GM18507 (cell line): ENCODE measurements at places on chromosomes 7 and 10.

DNA sequence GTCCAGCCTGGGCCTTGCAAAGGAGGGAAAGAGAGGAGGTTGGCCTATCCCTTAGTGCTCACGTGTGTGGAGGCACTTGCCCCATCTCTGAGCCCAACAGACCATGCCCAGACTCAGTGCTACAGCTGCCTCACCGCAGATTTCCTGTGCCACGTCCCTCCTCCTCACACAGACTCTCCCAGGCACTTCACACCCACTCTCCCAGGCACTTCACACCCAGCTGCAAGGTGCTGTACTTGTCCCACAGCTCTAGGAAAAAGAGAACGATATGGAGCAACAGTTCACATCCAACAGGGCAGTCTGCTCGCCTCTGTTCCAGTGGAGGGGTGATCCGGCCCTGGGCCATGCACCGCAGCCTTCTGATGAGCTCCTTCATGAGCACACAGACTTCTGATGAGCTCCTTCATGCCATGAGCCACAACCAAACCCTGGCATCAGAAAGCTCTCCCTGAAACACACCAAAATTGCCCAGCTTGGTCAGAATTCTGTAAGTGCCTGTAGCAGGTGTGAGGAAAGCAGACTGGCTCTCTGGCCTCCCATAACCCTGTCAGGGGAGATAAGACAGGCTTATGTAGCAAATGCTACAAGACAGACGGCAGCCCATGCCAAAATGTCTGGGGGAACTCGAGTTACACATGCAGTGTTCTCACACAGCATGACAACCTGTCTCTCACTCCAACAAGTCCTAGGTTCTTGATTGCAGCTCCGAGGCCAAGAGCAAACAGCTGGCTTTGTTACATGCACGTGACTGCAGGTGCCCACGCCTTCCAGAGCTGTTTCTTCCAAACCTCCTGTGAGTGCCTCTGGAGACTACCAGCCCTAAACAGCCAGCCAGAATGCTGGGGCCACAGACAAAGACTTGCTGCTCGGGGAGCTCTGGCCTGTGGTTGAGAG is 348.5 kb downstream of the GRID1 start:
- DNase-seq = no peak

GRCh38 chr7:127404286-127405072 is 12.0 kb upstream of the ZNF800 start:
- no peak for DNase-seq

- DNase-seq = no peak
These were observed 14.1 kb upstream of the NDUFA5 start for GRCh38 chr7:123571684-123572083.

DNA sequence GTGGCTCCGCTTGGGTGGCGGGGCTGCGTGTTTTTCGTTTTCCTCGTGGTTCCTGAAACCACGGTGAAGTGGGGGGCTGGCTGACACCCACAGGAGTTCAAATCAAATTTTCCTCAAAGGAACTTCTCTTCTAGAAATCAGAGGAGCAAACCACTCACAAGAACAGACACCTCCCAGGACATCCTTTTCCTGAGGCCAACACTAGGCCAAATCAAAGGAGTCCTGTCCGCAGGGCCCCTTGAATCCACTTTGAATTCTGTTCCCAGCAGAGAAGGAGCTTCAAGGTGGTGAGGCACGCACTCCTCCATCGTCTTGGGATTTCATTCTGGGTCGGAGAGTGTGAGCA is 29.9 kb upstream of the ZNF273 start:
- no peak for DNase-seq

GRCh38 chr7:17772581-17773288 is 167.6 kb downstream of the SNX13 start:
- DNase-seq = no peak

DNA sequence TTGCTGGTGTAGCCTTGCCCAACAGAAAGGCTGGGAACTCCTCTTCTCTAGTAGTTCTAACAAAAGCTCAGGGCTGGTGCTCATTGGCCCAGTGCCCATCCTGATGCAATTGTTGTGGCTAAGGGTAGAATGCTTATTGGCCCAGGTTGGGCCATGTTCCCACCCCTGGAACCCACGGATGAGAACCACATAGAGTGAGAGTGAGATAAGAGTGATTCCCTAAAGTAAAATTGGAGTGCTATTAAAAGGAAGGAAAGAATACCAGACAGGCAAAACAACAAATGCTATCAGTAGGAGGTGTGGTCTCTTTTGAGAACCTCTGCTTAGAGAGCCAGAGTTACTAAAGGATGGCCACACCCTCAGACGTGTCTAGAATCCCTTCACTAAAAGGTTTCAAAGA is 49.2 kb downstream of the LGI1 start:
- no peak for DNase-seq

DNA sequence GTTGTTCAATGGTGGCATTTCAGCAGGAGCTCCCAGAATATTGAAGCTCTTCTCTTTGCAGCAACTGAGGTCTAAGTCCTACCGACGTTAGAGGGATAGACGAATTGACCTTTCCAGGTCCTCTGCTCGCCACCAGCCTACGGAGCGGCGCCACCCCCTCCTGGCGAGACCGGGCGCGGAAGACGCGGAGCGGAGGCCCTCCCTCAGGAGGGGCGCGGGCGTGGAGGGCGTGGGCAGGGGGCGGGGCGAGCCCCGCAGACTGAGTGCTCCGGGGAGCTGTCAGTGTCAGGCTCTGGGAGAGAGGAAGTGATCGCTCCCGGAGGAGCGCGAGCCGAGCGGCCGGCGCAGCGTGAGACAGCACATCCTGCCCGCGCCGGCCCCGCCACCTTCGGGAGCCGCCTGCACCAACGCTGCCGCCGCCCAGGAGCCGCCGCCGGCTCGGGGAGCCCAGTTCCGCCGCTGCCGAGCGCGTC is at the start of gene DYNC1I1:
Gene DYNC1I1 (plus strand): TSS at position 257 of the 473 bp plus-strand sequence. CDS start 32,176 bp downstream, outside the sequence.
- DNase-seq = peak; percentile 43

DNA sequence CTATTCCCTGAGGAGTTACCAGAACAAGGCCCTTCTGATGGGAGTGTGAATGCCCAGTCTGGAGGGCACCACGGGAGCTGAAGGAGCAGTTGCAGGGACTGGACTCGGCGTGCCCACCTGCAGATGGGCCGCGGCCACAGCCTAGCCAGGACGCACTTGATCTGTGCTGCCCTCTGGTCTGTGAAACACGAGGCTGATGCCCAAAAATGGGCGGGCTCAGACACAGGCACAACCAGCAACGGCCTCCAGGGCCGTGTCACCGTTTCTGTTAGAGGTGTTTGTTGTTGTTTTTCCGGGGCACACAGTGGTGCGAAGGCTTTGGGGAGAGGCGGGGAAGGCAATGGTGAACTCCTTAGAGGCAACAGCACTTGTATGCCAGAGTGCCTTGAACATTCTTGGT is 235.8 kb downstream of the DNAJB6 start:
- DNase-seq = no peak

DNA sequence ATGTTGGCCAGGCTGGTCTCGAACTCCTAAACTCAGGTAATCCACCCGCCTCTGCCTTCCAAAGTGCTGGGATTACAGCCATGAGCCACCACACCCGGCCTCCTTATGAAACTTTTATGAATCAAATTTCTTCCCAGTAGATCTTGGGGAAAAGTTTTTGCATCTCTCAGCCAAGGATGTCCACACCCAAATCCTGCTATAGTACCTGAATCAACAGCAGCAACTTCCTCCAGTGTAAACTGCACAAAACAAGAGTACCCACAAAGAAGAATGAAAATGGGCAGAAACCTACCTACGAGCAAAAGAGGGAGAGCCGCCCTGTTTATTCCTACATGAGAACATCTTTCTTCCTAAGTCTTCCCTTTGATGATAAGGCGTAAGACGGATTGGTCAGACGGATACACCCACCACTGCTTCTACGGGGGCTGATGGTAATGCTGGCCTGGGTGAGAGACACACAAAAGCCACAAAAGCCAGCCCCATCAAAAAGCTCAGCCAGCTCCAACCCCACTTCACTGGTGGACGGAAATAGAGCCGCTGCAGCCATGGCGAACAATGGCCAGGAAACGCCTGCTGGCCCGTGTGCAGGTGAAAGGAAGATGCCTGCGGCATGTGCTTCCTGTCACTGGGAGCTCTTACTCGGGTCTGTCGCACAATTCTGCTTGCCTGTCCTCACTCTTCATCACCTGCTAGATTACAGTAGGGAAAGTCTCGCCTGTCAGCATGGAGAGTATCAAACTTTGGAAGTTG is 10.4 kb downstream of the JCAD start:
- DNase-seq = no peak

- no peak for DNase-seq
These were observed 2.8 kb downstream of the MCU start for GRCh38 chr10:72694476-72695369.

GRCh38 chr7:25448301-25448700 is 220.0 kb upstream of the NPVF start:
- no peak for DNase-seq

DNA sequence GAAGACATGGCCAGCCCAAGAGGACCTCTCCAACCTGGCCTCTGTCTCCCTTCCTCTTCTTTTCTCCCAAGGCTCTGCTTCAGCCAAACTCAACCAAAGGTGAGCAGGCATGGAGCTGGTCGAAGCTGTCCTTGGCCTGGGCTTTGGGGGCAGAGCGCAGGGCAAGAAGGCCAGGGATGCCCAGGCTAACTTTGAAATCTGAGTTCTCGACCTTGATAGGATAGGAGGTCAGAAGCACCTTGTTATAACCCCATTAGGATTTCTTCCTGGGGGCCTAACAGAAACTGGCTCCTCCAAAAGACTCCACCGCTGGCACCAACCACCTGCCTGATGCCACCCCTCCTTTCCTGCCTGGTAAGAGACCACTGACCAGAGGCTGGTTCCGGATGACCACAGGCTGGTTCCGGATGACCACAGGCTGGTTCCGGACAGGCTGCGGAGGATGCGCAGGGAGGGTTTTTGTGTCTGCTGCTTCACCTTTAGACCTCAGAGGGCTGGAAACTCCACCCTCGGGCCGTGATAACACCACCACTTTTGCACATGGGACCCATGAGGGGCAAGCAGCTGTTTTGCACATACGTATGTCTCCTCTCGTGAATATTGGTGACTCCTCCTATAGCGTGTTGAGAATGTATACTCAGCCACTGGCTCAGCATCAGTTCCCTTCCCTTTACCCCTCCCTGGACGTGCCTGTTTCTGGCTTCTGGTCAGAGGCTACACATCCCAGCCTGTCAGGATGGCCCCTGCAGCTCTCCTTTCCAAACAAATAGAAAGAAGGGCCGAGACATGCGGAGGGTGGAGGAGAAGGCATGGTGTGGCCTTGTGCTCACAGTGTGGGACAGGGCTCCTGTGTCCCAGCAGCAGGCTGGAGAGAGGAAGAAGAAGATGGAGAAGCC is 140.1 kb downstream of the DNAJB6 start:
- DNase-seq = no peak

DNA sequence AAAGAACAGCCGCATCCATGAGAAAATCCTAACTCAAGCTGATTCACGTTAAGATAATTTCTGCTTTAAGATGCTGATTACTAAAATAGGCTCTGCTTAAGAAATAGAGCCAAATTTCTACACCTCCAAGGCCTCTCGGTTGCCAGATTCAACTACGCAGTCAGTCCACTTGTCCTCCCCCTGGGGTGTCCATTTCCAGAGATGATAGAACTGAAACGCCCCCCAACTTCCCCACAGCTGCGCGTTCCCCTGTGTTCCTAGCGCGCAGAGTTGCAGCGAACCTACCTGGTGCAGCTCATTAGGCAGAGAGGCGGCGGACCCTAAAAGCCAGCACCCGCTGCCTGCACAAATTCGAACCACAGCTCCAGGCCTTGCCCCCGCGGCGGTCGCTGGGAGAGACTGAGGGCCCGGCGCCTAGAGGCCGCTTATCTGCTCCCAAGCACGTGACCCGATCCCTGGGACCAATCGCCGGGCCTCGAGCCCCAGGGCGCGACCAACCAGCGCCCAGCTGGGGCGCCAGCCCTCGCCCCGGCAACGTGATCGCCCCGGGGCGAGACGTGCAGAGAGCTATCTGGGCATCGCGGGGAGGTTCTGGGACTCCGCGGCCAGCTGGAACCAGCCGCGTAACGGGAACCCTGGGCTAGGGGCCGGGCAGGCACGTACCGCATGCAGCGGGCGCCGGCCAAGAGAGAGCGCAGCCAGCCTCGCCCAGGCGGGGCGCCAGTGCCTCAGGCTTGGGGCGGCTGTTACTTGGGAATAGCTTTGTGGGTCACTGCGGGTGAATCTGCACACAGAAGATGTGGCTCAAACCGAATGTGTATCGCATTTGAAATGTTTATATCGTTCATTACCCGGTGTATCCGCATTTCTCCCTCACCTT is at the start of gene PPP1R3C:
Gene PPP1R3C (minus strand): TSS at position 401 of the 880 bp plus-strand sequence. CDS start 102 bp downstream, at position 299.
- DNase-seq = no peak

DNA sequence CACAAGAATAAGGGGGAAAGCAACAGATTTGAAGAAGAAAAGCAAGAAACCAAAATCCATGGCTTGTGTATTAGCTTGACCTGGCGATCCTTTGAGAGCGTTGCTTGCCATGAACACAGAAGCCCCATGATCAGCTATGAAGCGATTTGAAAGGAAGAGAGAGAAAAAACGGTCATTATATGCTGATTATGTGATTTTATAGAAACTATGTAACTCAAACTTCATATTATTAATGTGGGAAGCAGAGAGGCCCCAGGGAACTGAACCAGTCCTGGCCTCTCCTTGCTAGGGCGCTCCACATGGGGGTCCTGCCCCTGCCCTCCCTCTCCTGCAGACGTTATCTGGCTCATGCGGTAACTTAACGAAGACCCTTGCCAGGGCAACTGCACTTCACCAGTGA is 306.1 kb upstream of the ADARB2 start:
- no peak for DNase-seq

DNA sequence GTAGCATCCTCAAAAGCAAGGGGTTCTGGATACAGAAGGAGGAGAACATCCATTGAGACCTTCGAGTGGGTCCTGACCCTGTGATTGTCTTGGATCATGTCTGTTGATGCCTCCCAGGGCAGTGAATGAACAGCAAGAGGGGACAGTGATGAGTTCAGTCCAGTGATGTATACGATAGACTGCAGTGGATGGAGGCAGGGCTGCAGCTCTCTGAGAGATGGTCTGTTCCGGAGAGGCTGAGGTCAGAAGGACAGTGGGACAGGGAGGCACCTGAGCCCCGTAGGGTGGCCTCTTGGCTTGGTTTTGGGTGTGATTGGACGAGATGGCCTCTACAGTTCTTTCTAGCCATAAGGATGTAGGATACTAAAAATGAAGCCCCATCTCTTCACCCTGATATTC is 280.4 kb downstream of the CAMK1D start:
- no peak for DNase-seq

DNA sequence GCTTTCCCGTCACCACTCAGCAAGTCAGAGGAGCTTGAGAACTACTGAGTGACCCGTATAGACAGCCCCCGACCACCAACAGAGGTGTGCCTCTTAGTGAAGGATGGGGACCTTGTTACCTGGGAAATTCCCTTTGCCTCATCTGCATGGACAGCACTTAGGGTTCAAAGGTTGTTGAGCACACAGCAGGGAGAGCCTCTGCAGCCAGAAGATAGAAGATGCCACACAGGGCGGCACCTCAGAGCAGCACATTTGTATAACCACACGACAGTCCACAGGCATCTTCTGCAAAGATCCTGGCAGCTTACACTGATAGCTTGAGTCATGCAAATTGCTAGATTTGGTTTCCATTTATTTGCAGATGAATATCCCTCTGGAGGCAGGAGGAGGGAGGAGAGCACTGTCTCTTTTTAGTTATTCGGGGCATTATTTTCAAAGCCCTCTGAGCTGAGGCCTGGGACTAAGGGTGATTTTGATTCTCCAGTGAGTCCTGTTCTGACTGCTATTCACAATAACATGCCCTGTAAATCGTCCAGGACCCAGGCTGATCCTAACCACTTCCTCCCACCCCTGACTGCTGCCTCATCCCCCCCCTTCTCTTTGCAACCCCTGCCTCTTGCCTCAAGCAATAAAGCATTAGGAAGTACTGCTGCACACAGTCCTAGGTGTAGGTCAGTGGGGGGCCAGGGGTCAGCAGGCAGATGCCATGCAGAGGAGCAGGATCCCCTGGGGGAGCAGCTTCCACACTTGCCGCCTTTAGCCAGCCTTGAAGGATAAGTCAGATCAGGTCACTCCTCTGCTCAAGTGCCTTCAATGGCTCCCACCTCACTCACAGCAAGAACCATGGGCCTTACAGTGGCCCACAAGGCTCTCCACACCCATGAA is 24.6 kb upstream of the INMT start:
- DNase-seq = no peak
